ENCODE measurements at places on chromosomes 2 and 18.
A peak's percentile ranks its signal among the peaks of the same experiment; 100 is the strongest.

DNA sequence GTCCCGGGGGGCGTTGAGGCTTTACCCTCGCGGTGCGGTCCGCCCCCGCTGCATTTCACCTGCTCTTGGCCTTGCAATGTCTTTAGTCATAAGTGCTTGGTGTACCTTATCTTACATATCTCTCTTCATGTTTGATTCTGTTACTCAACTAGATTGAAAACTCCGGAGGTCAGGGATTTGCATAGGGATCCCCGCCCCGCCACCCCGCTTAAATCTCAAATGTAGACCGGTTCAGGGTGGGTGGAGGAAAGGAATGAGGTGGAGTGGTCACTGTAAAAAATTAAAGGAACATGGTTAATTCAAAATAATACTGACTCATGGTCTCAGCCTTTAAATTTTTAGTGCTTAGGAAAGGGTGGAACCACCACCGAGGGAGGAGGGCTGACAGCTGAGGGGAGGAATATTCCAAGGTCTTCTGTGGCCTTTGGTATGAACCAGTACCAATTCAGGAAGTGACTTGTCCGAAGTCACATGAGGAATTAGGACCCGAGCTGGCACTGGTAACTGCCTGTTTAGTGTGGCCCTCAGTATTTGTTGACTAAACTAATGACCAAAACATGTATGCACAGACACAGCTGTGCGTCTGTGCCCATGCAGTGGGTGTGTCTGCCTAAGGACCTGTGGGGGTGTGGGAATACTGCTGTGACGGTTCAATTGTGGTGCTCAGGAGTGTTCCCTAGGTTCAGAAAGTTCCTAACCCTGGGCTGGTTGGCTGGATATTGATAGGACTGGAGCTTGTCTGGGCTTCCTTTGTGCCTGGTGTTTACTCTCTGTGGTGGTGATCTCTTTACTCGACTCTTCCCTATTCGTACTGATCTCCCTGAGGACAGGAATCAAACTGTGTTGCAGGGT lies 1.0 kb downstream of the PLEKHB2 start:
- peak; percentile 63 for DNase-seq

DNA sequence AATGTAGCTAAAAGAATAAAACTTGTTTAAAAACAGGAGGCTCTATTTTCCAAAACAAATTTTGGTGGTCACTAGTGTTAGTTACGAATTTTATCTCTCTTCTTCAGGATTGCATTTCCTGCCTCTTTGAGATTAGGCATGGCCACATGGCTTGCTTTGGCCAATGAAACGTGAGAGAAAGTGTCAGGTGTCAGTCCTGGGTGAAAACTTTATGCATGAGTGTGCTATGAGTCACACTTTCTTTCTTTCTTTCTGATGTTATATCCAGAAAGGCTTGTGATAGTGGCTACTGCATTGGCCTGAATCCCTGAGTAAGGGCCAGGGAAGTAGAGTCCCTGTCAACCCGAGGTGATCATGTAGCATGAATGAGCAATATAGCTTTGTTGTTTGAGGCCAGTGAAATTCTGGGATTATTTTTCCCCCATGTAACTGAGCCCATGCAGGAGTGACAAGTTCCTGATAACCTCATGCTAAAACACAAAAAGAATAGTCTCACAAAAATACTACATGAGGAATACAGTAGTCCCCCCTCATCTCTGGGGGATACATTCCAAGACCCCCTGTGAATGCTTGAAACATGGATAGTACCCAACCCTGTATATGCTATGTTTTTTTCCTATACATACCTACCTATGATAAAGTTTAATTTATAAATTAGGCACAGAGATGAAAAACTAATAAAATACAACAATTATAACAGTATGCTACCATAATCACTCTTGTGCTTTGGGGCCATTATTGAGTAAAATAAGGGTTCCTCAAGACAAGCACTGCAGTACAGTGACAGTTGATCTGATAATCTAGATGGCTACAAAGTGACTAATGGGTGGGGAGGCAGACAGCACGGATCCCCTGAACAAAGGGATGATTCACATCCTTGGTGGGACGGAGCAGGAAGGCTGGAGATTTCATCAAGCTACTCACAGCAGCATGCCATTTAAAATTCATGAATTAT lies 109.5 kb downstream of the CDC42EP3 start:
- no peak for DNase-seq

- DNase-seq = peak; percentile 62
Measured at GRCh38 chr2:157336137-157337010, 10.8 kb upstream of the ERMN start.

DNA sequence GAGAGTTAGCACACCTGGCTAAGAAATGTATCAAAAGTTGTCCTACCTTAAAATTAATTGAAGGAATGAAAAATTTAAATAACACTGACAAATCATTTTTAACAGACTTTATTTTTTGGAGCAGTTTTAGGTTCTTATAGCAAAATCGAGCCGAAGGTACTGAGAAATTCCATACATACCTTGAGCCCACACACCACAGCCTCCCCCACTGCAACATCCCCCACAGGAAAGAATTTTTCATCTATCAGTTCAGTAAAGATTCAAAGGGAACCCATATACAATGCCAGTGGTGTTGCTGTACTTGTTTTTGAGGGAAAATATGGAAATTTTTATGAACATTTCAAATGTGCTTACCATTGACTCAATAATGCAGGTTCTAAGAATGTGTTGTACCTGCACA lies 169.8 kb upstream of the HS6ST1 start:
- no peak for DNase-seq

All from activated CD4-positive, alpha-beta T cell treated with anti-CD3 and anti-CD28 coated beads for 4 hours (primary cell).